GM12891 (cell line): ENCODE measurements at places on chromosomes 2 and 18.

- no peak for DNase-seq
Observed at GRCh38 chr2:37916512-37917082, 8.5 kb upstream of the RMDN2 start.

- DNase-seq: no peak
Observed at GRCh38 chr2:11048335-11049008, 106.8 kb upstream of the SLC66A3 start.

- no peak for DNase-seq
Observed at GRCh38 chr2:216349366-216349765, 22.9 kb downstream of the MARCHF4 start.

- DNase-seq: no peak
Observed at GRCh38 chr18:41886126-41886807, 68.8 kb upstream of the PIK3C3 start.

GRCh38 chr18:50633992-50634391, 74.1 kb downstream of the MAPK4 start:
- no peak for DNase-seq

- DNase-seq: no peak
Observed at GRCh38 chr18:58264840-58265239, 220.8 kb downstream of the NEDD4L start.

GRCh38 chr2:39659765-39660611, 5.7 kb upstream of the TMEM178A start:
- no peak for DNase-seq

DNA sequence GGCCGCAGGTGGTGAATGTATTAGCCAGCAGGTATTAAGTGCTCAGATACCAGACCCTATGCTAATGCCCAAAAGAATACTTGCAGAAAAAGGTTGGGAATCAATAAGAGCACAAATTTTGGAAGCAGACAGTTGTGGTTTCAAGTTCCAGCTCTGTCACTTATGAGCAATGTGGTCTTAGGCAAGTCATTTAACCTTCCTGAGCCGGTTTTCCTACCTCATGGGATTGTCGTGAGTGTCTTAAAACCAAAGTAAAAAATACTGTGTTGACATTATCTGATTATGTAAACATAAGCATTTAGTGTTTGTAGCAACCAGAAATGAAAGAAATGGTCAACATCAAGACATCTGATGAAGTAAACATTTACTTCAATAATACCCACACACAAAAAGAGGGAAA, 93.0 kb upstream of the CHST9 start:
- no peak for DNase-seq
